Thoracic aorta (tissue), 2 donors: ENCODE measurements at places on chromosomes 1 and 21.

DNA sequence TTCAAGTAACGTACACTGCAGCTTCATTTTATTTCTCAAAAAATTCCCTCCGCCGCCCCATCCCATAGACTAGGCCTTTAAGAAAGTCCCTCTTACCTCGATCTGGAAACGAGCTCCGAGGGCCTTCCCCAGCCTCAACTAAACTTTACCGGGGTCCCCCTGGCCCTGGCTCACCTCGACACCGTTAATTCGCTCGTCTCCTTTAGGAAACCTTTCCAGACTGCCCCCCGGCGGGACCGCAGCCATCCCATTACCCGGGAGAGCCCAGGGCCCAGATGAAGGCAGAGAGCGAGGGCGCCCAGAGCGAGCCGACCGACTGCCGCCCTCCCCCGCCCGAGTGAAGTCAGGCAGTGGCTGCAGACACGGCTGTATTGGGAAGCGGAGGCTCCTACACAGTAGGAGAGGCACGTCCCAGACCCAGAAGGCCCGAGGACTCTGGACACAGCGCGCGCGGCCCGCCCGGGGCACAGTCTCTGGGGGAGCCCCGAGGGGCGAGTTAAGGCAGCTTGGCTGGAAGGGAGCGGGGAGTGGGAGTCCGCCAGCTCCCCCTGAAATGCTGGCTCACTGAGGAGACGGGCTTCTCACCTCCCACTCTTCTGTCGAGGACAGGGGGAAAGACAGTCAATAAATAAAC is 14.6 kb downstream of the SEMA6C start:
- no peak for DNase-seq

- DNase-seq = no peak
These were observed 13.6 kb upstream of the LRRC3 start for GRCh38 chr21:44441581-44442265.

GRCh38 chr1:21931171-21932093 is 5.7 kb downstream of the HSPG2 start:
- no peak for DNase-seq

GRCh38 chr1:91080650-91081049 is 58.8 kb upstream of the ZNF644 start:
- DNase-seq = no peak

- DNase-seq = no peak
These were observed 52.2 kb downstream of the YARS1 start for GRCh38 chr1:32764826-32765569.

- DNase-seq = no peak
These were observed 84.9 kb upstream of the GFI1 start for GRCh38 chr1:92571578-92571977.

GRCh38 chr1:172325531-172325930 is 95.0 kb upstream of the C1orf105 start:
- no peak for DNase-seq

DNA sequence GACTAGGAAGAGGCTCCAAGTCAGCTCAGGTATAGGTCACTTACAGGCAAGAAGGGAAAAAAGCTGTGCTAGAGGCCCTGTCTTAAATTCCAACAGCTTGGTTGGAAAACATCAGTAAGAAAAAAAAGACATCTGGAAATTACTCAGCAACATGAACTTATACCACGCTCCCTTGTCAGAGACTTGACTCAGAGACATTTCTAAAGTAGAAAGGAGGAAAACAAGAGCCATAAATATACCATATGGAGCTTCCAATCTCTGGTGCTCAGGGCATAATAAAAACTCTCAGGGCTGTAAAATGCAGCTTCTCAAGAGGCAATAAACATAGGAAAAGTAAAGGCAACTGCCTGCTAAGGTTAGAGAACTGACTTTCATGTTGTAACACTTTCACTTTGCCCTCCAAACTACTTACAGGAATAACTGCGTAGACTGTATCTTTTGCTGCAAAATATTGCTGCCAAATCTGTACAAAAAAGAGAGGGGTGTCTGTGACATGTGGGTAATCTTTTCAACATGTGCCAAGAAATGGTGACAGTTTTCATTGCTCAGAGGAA is 14.7 kb downstream of the ATPAF1 start:
- no peak for DNase-seq

GRCh38 chr1:48039088-48040054 is 42.2 kb upstream of the TRABD2B start:
- no peak for DNase-seq

DNA sequence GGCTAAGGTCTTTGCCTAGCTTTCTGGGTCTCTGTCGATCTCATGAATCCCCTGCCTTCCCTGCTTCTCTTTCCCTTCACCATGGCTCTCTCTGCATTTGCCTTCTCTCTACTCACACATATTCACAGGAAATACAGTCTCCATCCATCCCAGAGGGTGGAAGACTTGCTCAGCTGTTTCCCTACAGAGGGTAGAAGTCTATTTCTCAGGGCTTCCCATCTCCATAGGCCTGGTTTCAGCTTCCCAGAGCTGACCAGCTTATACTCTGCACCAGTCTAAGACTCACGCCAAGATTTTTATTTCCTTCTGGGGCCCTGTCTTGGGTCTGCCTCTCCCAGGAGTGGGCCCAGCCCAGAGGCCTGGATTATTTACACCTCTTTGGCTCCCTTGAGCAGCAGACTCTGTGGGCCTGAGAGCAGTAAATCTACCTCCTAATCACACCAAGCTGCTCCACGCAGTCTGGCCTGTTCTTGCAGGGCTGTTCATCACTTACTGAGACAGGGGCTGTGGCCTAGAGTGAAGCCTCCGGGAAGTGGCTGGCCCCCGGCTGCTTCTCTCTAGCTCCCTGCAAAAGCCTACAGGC is 102.5 kb downstream of the PLXNA2 start:
- DNase-seq = no peak

GRCh38 chr1:28021064-28021463 is 61.3 kb downstream of the XKR8 start:
- no peak for DNase-seq

GRCh38 chr1:39800471-39800835 is 11.8 kb upstream of the BMP8B start:
- DNase-seq = no peak

GRCh38 chr1:41919764-41920397 is 1.2 kb upstream of the HIVEP3 start:
- no peak for DNase-seq

DNA sequence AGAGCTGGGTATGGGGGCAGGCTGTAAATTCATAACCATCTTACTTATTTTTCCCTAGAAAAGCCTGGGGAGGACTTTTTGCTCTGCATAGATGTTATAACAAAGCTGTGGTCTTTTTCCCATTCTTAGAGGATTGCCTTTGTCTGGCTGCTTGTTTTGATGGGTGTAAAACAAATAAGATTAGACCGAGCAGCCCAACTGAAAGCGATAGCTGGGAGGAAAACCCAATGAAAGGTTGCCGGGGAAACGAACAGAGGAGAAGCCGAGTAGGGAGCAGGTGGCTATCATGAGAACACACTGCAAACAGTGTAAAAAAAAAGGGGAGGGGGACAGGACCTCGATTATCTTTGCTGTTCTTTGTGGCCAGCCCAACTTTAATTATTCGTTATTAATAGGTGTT is 1.9 kb downstream of the ELAVL4 start:
- DNase-seq = no peak

DNA sequence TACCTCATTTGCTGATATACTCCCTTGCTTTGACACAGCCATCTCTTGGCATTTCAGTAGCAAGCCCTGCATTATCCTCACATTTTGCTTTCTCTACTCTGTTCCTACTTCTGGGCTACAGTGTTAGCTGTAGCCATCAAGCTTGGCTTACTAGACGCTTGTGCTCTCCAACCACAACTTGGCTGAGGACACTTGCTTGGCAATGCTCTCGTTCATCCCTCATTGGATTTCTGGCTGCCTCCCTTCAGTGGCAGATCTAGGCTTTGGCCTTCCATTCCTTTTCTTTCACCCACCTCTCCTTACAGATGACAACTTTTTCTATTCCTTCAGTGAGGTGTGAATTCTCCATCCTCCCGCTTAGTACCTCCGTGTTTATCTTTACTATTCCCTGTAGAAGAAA is 428.7 kb upstream of the LRRC7 start:
- no peak for DNase-seq

- DNase-seq = no peak
These were observed 8.0 kb downstream of the PDXK start for GRCh38 chr21:43726686-43727518.

GRCh38 chr1:242873661-242874060 is 349.2 kb upstream of the PLD5 start:
- DNase-seq = no peak

DNA sequence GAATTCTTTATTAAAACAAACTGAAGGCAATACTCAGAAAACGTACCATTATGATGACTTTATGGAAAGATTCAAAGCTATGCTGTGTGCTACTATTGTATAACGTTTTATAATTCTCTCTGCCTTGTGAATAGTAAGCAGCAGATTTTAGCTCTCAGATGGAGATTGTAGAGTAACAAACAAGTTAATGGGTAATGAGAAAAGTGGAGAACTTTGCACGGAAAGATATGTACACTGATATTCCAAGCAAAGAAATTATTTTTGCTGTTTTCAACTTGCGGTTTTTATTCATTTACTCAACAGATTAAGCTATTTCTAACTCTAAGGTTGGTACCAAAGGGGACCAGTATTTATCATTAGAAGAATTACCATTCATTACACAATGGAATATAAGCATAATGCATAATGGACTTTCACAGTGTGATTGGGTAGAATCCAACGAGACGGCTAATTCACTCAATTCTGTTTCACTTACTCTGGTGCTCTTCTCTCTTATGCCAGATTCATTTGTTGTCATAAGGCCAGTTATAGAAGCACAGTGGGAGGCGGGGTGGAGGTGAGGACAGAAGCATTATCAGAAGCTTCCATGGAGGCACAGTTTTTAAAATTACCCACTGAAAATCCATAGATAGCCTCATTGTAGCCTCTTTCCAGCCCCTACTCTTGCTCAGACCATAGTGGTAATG is 38.6 kb downstream of the ATP1B1 start:
- DNase-seq = no peak

- no peak for DNase-seq
These were observed 40.5 kb downstream of the URB2 start for GRCh38 chr1:229666585-229666984.

GRCh38 chr1:15799928-15800835 is 7.3 kb downstream of the UQCRHL start:
- no peak for DNase-seq

DNA sequence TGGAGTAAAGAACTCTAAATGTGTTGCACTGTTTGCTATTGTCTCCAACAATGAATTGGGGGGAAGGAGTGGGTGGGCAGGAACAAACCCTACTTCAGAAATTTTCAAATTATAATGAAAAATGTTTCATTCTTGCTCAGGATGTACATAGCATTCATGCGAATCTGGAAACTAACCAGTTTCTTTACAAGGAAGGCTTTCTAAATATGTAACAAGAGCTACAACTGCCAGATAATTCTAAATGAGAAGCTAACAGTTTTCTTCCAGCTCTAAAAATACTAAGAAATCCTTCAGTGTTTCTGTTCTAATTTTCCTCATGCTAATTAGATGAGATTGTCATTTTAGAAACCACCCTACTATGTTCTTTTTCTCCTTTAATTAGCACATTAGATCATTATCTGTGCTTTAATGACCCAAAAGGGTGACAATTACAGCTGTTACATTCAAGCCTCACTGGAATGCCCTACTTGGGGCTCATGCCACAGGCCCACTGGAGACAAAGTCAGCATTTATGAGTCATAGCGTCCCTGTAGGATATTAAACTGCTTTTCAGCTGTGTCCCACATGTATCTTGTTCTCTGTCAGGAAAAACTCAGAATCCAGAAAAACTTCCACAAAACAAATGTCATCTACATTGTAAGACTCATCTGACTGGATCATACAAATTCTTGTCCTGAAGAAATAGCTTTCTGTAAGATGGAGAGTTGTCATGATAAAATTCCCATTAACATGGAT is 804.6 kb upstream of the CXADR start:
- DNase-seq = no peak

GRCh38 chr21:44666401-44667320 is at the start of gene KRTAP12-2:
Gene KRTAP12-2, minus strand, starts transcription at chr21:44666927. Its CDS starts 41 bp downstream, at chr21:44666886.
- DNase-seq = no peak

DNA sequence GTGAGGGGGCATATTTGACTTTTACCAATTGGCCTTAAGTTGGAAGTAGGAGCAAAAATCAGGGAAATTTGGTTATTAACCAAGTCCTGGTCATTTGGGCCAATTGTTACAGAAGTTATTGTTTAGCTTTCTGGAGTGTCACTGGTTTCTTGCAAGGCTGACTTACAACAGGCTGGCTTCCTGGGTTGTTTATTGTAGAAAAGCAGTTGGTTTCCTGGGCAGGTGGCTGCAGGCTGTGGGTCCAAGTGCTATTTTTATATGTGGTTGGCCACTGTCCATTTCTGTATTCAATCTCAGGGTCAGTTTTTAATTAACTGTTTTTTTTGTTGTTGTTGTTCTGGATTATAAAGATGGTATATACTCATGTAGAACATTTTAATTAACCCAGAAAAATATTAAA is 174.1 kb downstream of the KCNJ6 start:
- no peak for DNase-seq

GRCh38 chr1:208868554-208868953 is 624.4 kb upstream of the PLXNA2 start:
- no peak for DNase-seq

GRCh38 chr1:179230721-179231120 is 1.2 kb upstream of the ABL2 start:
- DNase-seq = no peak

- DNase-seq = no peak
These were observed 335.9 kb upstream of the DPYD start for GRCh38 chr1:98256700-98257099.

DNA sequence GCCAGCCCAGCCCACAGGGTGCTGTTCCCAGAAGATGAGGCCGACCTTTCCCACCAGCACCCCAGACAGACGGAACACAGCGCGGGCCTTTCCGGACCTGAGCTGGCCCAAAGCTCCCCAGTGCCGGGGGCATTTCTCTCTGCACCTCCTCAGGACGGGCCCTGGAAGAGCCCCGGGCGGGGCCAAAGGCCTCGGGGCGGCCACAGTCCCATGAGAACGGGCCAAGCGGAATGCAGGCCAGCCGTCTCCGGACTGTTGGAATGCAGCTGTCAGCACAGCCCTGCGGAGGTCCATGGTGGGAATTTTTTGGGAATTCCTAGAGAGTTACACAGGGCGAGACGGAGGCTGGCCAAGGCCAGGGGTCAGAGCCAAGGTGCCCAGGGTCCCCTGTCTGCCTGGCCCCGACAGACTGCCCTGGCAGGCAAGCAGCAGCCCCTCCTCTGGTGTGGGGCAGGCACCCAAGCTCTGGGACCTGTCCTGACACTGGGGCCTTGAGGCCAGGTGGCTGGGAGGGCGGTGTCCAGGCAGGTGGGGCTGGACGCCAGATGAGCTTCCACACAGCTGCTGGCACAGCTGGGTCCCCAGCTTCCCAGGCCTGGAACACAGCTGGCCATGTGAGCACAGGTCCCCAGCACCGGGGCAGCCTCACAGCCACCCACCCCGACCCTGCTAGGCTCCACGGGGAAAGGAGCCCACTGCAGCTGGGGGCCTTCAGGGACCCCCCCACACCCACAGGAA is 63.0 kb downstream of the MEGF6 start:
- DNase-seq = no peak

- no peak for DNase-seq
These were observed 212.1 kb downstream of the KIF26B start for GRCh38 chr1:245366886-245367285.

- no peak for DNase-seq
These were observed 61.0 kb downstream of the RUNX1 start for GRCh38 chr21:34988139-34988538.
